ENCODE measurements at places on chromosomes 4 and X. TPM values are rescaled to one million over a fixed set of nuclear protein-coding genes. Genes with fewer than 3 reads are reported as not detected.

DNA sequence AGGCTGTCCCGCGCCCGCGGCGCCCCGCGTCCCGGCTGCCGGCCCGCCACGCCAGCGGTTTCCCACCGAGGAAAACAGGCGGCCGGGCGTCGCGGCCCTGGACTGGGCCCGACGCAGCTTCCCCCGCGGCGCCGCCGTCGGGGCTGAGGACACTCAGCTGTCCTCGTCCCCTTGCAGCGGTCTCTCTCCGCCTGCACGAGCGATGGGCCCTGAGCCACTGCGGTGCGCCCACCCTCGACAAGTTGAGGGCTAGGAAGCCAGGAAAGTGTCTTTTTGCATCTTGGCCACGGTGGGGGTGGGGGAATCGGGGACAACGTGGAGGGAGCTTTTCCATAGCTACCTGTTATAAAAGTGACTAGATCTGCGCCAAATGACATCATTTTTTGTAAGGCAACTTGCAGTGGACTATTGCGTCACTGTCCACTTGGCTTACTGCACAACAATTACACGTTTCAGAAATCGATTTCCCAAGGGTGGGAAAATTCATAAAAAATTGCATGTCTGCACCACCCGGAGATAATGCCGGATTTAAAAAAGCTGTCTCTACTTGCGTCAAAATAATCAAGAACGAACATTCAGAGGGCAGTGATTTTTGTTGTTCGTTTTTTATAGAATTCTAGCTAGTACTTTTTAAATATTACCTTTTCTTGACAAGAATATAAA lies 1.1 kb downstream of the KLHL15 start:
- no peak for DNase-seq

GRCh38 chr4:61041527-61041926 lies 158.6 kb upstream of the ADGRL3 start:
- no peak for DNase-seq

DNA sequence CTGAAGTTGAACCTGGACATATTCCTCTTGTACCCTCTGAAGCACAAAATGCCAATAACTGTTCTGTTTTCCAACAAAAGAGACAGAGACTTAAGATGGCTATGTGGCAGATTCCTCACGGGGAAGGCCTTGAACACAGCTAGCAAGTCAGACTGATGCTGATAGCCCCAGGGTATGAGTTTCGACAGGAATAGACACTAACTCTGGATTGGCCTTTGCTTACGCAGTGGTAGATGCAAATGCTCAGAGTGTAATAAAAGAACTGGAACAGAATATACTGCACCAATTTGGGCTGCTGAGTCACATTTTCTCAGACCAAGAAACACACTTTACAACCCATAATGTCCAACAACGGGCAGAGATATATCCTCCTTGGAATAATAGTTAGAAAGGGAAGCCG lies 173.8 kb downstream of the DLG3 start:
- no peak for DNase-seq

DNA sequence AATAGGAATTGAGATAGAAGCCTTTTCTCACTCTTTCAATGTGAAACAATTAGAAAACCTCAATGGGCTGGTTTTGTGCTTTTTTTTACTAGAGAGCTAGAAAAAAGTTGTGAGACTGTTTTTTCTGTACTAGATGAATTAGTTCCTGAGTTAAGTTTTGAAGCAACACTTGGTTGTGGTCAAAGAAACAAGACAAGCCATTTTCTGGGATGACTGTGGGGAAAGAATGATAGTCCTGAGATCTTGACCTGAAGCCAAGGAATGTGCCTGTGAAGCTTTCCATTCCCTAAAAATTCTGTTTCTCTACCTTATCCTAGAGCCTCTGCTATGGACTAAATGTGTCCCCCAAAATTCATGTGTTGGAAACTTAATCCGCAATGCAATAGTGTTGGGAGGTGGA lies 157.8 kb upstream of the TLL1 start:
- no peak for DNase-seq

ELMOD2 gene
- total RNA-seq, result 10.8 TPM

All from hematopoietic multipotent progenitor cell (in vitro differentiated cells).